ENCODE measurements at places on chromosomes 12 and 14.

GRCh38 chr14:63167044-63167443, 37.2 kb upstream of the RHOJ start:
- H3K4me1 ChIP-seq, result no peaks in the 10 kb centered on the region
- no peak for DNase-seq
- no peaks in the 10 kb centered on the region for H3K36me3 ChIP-seq
- no peak overlapping the region for H3K4me3 ChIP-seq
- H3K27me3 ChIP-seq, result no peaks in the 10 kb centered on the region

- DNase-seq, result no peak
- H3K4me3 ChIP-seq, result no peak overlapping the region
- H3K27me3 ChIP-seq, result no peaks in the 10 kb centered on the region
- H3K36me3 ChIP-seq, result no peaks in the 10 kb centered on the region
Measured at GRCh38 chr14:99821519-99822508, 28.6 kb downstream of the EML1 start.

DNA sequence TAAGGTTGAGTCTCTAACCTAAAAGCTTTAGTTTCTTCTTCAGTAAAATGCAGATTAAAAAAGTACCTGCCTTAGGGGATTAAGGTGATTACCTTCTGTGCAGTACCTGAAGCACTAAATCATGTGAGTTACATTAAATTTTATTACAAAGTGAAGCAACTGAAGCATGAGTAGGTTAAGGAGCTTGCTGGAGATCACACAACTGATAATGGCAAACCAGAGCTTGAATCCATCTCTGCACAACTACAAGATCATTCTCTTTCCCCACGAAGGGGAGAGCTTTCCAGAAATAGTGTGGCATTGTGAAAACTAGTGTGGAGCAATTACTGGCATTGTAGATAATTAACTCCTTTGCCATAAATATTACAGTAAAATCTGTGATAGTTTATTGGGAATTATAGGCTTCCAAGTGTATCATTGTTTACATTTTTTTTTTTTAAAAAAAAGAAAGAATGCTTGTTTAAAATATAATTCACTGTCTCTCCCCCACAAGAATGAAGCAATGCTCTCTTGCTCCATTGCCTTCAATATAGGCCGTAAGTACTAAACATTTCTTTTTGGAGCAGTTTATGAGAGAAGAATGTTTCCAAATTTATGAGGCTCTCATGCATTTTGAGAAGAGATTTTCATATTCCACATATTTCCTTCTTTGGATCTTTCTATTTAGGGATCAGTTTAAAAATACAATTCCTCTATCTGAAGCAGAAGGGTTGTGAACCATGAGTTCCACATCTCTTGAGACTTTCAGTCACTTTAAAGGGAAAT, 20.5 kb downstream of the SLC38A2 start:
- H3K27me3 ChIP-seq, result no peaks in the 10 kb centered on the region
- peaks cover 21% of the 10 kb centered on the region for H3K4me1 ChIP-seq
- no peaks in the 10 kb centered on the region for H3K36me3 ChIP-seq
- H3K27ac ChIP-seq, result no peak overlapping the region
- no peak overlapping the region for H3K4me3 ChIP-seq

- H3K27ac ChIP-seq, result no peak overlapping the region
- peak overlapping the region; percentile 70 for H3K4me3 ChIP-seq
- peaks cover 52% of the 10 kb centered on the region for H3K4me1 ChIP-seq
- no peaks in the 10 kb centered on the region for H3K36me3 ChIP-seq
- peaks cover 12% of the 10 kb centered on the region for H3K27me3 ChIP-seq
- DNase-seq, result peak; percentile 51
Measured at GRCh38 chr12:49092086-49092815, 2.4 kb downstream of the DHH start.

GRCh38 chr12:131108177-131108955, 154.7 kb downstream of the ADGRD1 start:
- no peak overlapping the region for H3K27ac ChIP-seq
- no peak overlapping the region for H3K4me3 ChIP-seq
- DNase-seq, result no peak
- peaks cover 6% of the 10 kb centered on the region for H3K4me1 ChIP-seq
- H3K27me3 ChIP-seq, result no peaks in the 10 kb centered on the region

DNA sequence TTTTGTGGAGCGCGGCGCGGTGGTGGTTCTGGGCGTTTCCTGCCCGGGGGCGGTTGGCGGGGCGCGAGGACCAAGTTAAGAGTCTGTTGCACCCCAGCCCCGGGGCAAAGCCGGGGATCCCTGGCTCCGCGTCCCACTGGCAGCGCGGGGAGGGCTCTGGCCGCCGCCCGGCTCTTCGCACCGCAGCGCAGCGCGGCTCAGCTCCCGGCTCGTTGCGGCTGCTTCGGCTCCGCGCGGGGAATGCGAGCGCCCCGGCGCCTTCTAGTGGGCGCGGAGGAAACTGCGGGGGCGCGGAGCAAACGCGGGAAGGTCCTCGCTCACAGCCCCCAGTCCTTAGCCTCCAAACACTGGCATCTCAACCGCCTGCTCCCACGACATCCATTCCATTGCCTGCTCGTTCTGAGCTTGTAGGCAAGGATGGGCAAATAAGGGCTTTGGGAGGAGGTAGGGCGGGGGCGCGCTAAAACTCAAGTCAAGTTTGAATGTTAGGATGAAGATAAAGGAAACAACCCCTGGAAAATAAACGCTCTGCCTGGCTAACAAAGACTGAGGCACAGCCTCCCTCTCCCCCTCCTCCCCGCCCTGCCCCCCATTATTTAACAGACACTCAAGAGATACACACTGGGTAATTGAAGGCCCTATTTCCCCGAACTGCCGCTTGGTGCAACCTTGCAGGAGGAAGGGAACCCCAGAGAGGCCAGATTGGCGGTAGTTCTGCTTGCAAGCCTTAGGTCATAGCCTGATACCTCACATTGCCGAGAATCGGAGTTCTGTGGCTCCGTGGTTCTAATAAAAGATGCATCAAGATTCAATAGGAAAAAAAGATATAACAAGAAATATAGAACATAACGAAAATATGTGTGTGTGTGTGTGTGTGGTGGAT, at the start of gene B4GALNT1:
TSS of gene B4GALNT1 (minus strand) at position 244 of the 883 bp plus-strand sequence. CDS start 1,069 bp downstream, outside the sequence.
- no peak for DNase-seq
- no peaks in the 10 kb centered on the region for H3K36me3 ChIP-seq
- H3K4me3 ChIP-seq, result peak within 1 kb of the TSS; percentile 66
- H3K27me3 ChIP-seq, result 0 out of 3 replicates have a peak, but pooled peaks cover 2% of the 10 kb centered on the region
- H3K4me1 ChIP-seq, result peaks cover 22% of the 10 kb centered on the region

GRCh38 chr12:7128681-7129286, at the start of gene RBP5:
RBP5 (minus strand) TSS chr12:7128889; CDS start chr12:7128775, 114 bp downstream.
- peak within 1 kb of the TSS; percentile 88 for H3K4me3 ChIP-seq
- peaks cover 73% of the 10 kb centered on the region for H3K4me1 ChIP-seq
- H3K27me3 ChIP-seq, result no peaks in the 10 kb centered on the region
- H3K27ac ChIP-seq, result peak within 1 kb of the TSS; percentile 92
- H3K36me3 ChIP-seq, result peaks cover 8% of the 10 kb centered on the region

DNA sequence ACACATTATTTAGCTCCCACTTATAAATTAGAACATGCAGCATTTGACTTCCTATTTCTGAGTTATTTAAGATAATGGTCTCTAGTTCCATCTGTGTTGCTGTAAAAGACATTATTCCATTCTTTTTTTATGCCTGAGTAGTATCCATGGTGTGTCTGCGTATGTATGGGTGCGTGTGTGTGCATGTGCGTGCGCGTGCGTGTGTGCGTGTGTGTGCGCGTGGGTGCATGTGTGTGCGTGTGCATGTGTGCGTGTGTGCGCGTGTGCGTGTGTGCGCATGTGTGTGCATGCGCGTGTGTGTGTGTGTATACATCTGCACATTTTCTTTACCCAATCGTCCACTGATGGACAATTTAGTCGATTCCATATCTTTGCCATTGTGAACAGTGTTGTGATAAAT, 479.4 kb upstream of the TMEM132C start:
- no peaks in the 10 kb centered on the region for H3K4me1 ChIP-seq
- no peak for DNase-seq
- H3K27ac ChIP-seq, result no peak overlapping the region
- no peaks in the 10 kb centered on the region for H3K36me3 ChIP-seq
- no peaks in the 10 kb centered on the region for H3K27me3 ChIP-seq
- H3K4me3 ChIP-seq, result no peak overlapping the region

DNA sequence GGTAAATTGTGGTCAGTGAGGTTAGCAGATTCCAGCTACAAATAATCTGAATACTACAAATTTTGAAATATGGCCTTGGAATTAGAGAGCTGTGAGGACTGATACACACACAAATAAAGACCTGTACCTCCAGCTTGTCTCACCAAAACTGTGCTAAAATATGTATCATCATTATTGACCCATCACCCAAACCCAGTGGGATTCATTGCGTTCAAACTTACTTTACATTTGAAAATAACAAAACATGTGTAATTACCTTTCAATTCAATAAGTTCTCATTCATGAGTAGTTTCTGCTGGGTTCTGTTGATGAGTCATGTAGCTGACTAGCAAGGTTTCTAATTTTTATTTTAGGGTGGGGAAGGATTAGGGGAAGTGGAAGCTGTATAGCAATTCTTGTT, 170.9 kb downstream of the MSRB3 start:
- H3K27ac ChIP-seq, result no peak overlapping the region
- H3K27me3 ChIP-seq, result no peaks in the 10 kb centered on the region
- H3K36me3 ChIP-seq, result no peaks in the 10 kb centered on the region
- no peaks in the 10 kb centered on the region for H3K4me1 ChIP-seq
- DNase-seq, result no peak

GRCh38 chr12:43317156-43317555, 234.8 kb downstream of the ADAMTS20 start:
- H3K27ac ChIP-seq, result no peak overlapping the region
- H3K4me3 ChIP-seq, result no peak overlapping the region
- no peaks in the 10 kb centered on the region for H3K36me3 ChIP-seq
- no peak for DNase-seq
- H3K4me1 ChIP-seq, result no peaks in the 10 kb centered on the region

DNA sequence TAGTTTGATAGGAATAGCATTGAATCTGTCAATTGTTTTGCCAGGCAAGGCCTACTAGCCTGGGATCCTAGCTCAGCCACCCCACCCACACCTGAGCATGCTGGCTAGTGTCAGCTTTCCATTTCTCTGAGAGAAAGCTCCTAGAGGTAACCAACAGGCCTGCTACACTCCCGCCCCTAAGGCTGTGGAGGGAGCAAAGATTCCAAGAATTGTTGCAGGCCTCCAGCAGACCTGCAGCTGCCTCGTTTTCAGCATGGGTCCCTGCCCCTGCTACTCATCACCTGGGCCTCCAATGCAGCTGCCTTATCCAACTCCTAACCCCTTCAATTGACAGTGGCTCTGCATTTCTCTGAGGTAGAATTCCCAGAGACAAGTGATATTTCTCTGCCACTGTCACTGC, 852.4 kb upstream of the MDGA2 start:
- H3K4me3 ChIP-seq, result no peak overlapping the region
- H3K27me3 ChIP-seq, result no peaks in the 10 kb centered on the region
- H3K27ac ChIP-seq, result no peak overlapping the region
- H3K36me3 ChIP-seq, result no peaks in the 10 kb centered on the region
- no peak for DNase-seq

- H3K27ac ChIP-seq, result no peak overlapping the region
- DNase-seq, result no peak
- no peaks in the 10 kb centered on the region for H3K4me1 ChIP-seq
- H3K27me3 ChIP-seq, result no peaks in the 10 kb centered on the region
- no peaks in the 10 kb centered on the region for H3K36me3 ChIP-seq
- H3K4me3 ChIP-seq, result no peak overlapping the region
Measured at GRCh38 chr14:58912287-58912686, 274.5 kb downstream of the DACT1 start.

DNA sequence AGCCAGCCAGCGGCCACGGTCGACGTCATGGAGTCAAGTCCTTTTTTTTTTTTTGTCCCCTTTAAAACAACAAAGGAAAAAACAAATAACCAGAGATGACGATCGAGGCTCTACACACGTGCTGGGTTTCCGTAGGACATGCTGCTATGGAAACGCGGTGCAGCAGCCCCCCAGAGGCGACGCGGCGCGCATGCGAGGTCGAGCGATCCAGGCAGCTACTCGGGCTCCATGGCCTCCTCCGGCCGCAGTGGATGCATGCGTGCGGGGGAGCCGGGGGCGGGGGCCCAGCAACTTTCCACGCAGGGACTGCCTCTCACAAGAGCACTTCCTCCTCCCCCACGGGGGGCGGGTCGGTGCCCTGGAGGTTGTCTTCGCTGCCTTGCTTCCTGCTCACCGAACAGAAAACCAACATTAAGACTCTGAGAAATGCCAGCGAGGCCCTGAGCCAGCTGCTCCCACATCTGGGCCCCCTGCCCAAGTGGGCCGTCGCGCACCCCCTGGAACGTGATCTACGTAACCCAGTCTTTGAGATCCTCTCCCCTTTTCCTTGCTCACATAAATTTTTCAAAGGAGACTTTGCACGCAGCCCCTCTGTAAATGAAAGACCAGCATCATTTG, 30.7 kb downstream of the P2RX4 start:
- no peak for DNase-seq
- H3K27me3 ChIP-seq, result no peaks in the 10 kb centered on the region
- H3K4me1 ChIP-seq, result no peaks in the 10 kb centered on the region
- H3K27ac ChIP-seq, result no peak overlapping the region
- peaks cover 12% of the 10 kb centered on the region for H3K36me3 ChIP-seq

DNA sequence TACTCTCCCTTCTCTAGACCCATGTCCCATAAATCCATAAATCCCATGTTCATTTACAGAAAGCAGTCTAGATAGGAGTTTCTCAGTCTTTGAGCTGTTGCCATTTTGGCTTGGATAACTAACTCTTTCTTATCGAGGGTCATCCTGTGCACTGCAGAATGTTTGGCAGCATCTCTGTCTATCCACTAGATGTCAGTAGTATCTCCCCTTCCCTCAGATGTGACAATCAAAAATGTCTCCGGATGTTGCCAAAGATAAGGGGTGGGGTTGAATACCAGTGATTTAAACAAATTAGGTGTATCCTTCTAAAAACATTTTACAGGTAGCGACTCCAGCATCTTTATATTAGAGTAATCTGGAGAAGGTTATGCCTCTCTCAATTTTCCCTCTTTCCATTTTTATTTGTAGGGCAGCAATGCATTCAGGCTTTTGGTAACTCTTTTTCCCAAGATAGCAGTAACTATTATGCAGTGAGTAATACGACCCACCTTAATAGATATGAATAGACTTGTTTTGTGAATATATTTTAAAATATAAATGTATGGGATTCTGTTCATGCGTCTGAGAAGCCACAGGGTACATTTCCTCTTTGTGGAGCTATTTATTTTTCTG, 100.7 kb downstream of the LRRK2 start:
- H3K4me3 ChIP-seq, result no peak overlapping the region
- no peaks in the 10 kb centered on the region for H3K27me3 ChIP-seq
- peak; percentile 41 for DNase-seq
- H3K36me3 ChIP-seq, result no peaks in the 10 kb centered on the region
- H3K27ac ChIP-seq, result no peak overlapping the region

GRCh38 chr14:51568366-51568765, 83.3 kb upstream of the FRMD6 start:
- peaks cover 16% of the 10 kb centered on the region for H3K4me1 ChIP-seq
- peaks cover 2% of the 10 kb centered on the region for H3K27me3 ChIP-seq
- no peak overlapping the region for H3K4me3 ChIP-seq
- H3K27ac ChIP-seq, result no peak overlapping the region
- no peak for DNase-seq

- no peak overlapping the region for H3K4me3 ChIP-seq
- H3K36me3 ChIP-seq, result no peaks in the 10 kb centered on the region
- H3K27me3 ChIP-seq, result no peaks in the 10 kb centered on the region
- H3K27ac ChIP-seq, result no peak overlapping the region
- H3K4me1 ChIP-seq, result peaks cover 8% of the 10 kb centered on the region
Measured at GRCh38 chr12:110813285-110813684, 33.5 kb upstream of the CCDC63 start.
